Activated naive CD4-positive, alpha-beta T cell (primary cell): ENCODE measurements at places on chromosomes 1 and 21.
A peak's percentile ranks its signal among the peaks of the same experiment; 100 is the strongest.

DNA sequence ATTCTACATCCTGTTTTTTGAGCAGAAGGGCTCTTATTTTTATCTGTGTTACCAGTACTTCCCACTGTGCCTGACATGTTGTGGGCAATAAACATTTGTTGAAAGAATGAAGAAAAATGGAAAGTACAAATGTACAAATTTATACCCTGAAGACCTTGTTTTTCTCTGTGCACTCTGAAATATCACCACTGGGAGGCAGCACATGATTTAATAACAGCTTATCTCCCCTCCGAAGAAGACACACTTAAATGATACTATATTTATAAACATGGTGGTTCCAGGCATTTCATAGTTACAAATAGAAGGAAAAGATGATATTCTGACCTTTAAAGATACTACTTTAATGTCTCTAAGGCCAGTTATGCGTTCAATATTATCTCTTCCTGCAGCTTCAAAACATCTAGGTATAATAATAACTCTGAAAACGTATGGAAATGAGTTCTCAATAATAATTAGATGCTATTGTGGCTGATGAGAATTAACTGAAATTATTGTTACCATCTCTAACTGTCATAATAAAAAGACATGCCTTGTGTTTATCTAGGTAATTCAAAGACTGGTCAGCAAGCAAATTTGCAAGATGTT, 12.8 kb downstream of the DYNLT5 start:
- no peak for DNase-seq

GRCh38 chr1:200483491-200484143, 73.8 kb upstream of the ZNF281 start:
- no peak for DNase-seq

GRCh38 chr1:42335050-42335808, at the start of gene FOXJ3:
Gene FOXJ3, minus strand, starts transcription at chr1:42335235. Its CDS starts 24,142 bp downstream, at chr1:42311093.
- peak; percentile 81 for DNase-seq

DNA sequence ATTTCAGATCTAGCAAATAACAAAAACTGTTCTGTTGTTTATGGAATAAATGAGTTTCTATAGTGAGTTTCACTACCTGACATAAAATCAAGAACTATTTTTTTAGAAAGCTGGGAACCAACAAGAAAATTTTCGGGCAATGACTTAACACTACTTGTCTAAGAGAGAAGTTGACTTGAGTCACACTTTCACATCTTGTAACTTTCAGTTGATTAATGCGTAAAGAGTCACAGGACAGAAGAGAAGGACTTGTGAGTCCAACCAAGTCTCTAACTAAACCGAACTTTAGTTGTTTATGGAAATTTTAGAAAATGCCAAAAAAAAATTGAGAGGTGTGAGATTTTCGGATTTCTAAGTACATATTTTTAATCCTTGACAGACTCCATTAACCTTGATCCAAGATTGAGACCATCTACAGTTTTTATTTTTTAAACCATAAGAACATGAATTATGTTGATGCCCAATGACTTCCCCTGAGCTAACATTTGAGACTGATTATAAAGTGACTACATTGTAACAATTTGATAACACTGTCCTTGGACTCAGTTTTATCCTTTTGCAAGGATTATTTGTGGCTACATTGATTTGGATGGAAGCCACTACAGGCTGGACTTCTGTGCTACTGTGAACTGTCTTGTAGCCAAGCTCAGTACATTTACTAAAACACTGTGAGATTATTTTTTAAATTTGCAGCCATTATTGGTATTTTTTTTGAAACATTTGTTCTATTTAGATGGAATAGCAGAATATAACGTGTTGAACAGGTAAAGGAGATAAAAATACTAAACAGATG, 284.0 kb downstream of the PTPRC start:
- DNase-seq, result no peak

DNA sequence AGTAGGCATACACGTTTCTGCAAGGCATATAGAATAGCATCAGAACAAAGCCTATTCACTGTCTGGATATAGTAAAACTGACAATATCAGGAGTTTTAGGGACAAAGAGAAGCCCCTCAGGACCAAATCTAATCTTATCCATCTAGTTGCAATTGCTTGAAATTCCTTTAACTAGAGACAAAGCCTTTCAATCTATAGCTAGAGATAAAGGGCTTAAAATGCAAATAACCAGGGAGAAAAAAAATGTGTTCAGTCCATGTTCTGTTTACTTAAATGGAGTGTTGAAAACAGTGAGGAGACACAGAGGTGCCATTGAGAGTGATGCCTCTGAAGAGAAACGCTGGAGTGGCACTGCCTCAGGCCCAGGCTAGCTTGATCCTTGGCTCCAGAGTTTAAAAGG, 286.1 kb downstream of the DPYD start:
- DNase-seq, result no peak

GRCh38 chr1:23527900-23528249, 3.2 kb downstream of the E2F2 start:
- no peak for DNase-seq

DNA sequence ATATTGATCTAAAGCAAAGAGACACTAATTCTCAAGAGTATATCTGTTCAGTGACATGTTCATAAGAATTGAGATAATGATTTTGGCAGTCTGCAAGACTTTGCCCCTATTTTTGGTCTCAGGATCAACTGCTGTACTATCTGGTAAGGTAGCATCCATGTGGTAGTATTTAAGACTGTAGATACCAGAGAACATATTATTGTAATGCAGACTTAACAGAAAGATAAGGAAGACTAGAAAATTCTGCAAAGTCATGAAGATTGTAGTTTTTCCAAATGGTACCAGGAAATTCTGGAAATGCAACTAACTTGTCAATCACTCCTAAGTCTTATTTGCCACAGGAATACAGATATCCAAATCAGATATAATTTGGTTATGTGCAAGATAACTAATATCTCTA, 35.1 kb downstream of the RNF2 start:
- DNase-seq, result no peak

DNA sequence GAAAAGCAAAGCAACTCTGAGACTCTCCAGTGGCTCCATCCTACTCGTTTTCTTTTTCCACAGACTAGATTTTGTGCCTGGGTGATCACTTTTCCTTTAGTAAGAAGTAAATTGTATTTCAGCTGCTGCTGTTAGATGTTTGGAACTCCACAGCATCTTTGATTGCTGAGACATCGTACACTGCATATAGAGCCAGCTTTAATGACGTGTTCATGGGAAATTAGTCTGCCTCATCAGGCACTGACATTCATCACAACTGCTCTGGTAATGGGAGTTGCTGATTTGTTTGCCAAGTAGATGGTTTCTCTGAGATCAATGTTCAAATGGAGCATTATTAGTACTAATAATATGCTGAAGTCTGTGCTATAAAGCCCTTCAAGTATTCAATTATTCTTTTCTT, 573.8 kb upstream of the NR5A2 start:
- DNase-seq, result no peak

GRCh38 chr1:8903410-8903809, 24.9 kb upstream of the ENO1 start:
- DNase-seq, result no peak

DNA sequence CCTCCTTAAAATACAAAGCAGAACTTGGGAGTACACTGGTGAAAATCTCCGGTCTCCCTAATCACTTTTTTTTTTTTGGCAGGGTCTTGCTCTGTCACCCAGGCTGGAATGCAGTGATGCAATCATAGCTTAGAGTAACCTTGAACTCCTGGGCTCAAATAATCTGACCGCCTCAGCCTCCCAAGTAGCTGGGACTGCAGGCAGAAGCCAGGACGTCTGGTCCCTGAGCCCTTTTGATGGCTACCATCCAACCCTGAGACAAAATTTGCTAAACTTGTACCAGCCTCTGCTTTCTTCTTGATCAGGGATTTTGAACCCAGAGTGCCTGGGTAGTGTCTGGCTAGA, 4.1 kb downstream of the L1TD1 start:
- DNase-seq, result no peak

- DNase-seq, result no peak
These were observed 140.7 kb downstream of the PAPPA2 start for GRCh38 chr1:176603696-176604095.

DNA sequence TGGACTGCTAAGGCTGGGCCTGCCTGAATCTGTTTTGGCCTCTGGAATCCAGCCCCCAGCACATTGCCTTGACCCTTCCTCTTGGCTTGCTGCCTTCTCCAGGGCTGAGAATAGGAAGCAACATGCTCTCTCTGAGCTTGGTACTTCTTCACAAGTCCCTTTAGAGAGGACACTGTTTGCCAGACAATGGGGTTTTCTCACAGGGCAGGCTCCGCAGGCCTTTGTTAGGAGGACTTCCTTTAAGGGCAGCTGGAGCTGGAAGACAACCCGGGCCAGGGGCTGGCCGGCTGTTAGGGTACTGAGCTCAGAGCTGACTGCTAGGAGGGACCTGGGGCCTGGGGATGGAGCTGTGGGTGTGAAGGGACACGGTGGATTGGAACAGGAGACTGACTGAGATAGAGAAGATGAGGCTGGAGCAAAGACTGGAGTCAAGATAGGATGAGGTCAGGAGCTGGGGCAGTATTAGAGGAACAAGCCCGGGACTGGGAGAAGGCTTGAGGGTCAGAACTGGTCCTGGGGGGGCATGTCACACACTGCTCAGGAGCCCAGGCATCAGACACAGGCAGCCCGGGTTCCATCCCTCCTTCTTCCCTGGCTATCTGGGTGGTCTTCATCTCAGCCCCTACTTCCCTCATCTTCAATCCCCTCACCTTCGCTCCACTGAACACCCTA, 5.4 kb upstream of the ALPL start:
- no peak for DNase-seq

GRCh38 chr1:155989242-155990004, 11.1 kb upstream of the ARHGEF2 start:
- DNase-seq, result peak; percentile 35

GRCh38 chr1:21704145-21704544, 35.0 kb upstream of the RAP1GAP start:
- no peak for DNase-seq

GRCh38 chr1:58783090-58783992, 506 bp downstream of the JUN start:
- DNase-seq, result peak; percentile 55

- no peak for DNase-seq
These were observed 697 bp downstream of the PRDM16 start for GRCh38 chr1:3069491-3070308.

DNA sequence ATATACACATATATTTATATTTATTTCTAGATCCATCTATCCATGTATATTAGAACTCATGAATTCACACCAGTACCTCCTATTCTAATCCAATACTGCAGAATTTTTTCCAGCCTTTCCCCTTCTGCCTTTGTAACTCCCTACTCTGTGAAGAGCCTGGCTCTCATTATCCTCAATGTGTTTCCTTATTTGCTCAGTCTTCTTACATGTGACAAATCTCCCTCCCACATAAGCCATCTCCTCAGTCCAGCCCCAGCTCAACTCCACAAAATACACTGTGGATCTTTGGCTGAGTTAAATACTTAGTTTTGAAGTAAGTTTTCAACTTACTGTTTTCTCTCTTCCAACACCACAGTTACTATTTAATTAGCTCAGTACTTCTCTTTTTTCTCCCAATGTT, 45.7 kb downstream of the ATP5PO start:
- DNase-seq, result no peak

GRCh38 chr1:156848461-156849150, 10.3 kb downstream of the INSRR start:
- DNase-seq, result no peak

DNA sequence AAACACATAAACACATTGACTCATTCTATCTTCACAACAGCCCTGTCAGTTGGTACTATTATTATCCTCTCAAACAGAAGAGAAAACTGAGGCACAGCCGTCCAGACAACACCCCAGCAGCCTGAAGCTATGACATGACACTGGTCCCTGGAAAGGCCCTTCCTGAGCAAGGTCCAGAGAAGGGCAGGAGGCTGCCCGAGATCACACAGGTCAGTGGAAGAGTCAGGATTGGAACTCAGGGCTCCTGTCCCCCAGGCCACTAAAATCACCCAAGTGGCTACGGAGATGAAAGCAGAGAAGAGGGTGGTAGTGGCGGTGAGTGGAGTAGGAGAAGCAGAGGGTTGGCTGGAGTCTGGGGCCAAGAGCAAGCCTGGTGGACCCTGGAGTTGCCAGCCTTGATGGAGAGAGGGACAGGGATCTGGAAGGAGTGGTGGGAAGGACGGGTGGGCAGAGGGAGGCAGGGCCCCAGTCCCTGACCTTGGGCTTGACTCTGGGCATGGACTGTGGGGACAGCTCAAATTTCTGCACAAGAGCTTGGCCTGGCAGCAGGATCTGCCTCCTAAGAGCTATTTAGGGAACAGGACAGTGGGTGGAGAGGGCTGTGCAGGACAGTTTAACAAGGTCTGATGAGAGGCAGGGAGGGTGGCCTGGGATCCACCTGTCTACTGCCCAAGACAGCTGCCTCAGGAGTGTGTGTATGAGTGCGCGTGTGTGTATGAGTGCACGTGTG, 15.8 kb downstream of the MYOM3 start:
- no peak for DNase-seq

- DNase-seq, result no peak
These were observed 386.9 kb upstream of the PROX1 start for GRCh38 chr1:213600879-213601278.
